ENCODE measurements at places on chromosomes 2 and 18.

GRCh38 chr18:69588301-69588700 is 187.6 kb downstream of the DOK6 start:
- DNase-seq, result no peak

GRCh38 chr18:24189007-24189528 is 50.2 kb downstream of the CABYR start:
- no peak for DNase-seq

DNA sequence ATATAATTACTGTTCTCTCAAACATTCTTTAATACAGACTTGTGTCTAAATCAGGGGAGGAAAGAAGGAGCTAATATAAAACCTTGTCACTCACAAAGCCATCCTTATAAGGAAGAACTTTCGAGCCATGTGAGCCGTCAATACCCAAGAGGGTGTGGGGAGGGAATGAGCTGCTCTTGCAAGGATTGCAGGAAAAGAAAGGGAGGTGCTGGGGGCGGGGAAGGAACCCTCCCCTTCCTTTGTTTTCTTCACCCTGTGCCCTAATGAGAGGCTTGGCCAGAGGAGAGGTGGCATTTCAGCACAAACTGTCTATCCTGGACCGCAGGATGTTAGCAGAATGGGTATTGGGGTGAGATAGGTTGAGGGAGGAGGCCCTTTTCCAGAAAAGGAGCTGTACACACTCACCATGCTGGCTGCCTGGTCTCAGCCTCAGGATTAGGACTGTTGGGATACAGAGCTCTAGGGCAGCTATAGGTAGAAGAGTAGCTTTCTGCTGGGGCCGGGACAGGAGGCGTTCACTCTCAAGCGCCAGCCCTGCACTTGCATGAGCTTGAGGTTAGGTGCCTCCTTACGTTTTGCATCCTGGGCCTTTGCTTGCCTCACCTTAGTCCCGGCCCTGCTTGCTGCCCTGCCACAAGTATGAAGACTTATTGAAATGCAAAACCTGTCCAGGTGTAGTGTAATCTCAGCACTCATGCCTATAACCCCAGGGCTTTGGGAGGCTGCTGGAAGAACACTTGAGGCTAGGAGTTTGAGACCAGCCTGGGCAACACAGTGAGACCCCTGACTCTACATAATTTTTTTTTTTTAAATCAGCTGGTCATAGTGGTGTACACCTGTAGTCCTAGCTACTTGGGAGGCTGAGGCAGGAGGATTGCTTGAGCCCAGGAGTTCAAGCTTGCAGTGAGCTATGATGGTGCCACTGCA is 190.5 kb downstream of the LOXHD1 start:
- DNase-seq, result no peak

- DNase-seq, result no peak
These were observed 192.3 kb downstream of the PMAIP1 start for GRCh38 chr18:60092073-60092472.

DNA sequence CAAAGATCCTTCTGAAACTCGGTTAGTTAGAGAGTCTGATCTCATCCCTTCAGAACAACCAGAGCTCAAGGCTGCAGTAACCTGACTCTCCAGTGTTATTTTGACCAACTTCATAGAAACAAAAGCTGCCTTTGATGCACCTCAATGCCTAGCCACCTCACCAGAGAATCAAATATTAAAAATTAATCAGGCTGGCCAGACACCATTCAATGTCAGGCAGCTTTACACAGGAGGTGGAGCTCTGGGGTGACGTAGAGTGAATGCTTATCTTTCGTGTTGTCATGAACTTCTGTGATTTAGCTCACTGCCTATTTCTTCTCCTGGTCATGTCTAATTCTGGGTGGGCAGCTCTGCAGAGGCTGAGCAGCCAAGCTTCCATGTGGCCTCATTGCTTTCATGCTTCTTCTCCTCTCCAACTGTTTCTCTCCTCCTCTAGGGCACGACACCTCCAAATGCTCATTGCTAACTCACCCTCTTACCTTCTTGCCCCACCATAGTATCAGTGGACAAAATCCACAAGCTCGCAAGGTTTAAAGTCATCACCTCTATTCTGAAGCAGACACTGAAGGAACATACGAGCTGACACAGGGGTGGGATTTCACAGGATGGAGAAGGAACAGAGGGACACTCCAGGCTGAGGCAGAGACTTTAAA is 39.4 kb downstream of the AAK1 start:
- DNase-seq, result no peak

GRCh38 chr18:1039421-1039820 is 134.8 kb downstream of the ADCYAP1 start:
- DNase-seq, result no peak

GRCh38 chr18:46335534-46336101 is 231.4 kb downstream of the HAUS1 start:
- DNase-seq, result no peak

DNA sequence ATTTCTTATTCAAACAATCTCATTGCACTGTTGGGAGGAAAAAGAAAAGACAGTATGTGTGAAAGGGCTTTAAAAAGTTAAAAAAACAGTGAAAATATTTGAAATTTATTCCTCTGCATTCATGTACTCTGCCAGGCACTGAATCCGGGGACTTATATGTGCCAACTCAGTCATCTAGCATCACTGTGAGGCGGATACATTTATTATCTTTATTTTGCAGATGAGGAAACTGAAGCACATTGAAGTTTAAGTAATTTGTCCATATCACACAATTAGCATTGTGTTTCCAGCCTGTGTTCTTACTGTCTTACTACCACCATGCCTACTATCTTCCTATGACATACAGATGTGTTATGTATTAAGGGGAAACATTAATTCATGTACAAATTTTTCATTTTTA is 1.8 kb downstream of the LCLAT1 start:
- DNase-seq, result no peak

- no peak for DNase-seq
These were observed 47.2 kb downstream of the EML6 start for GRCh38 chr2:54770676-54771075.

DNA sequence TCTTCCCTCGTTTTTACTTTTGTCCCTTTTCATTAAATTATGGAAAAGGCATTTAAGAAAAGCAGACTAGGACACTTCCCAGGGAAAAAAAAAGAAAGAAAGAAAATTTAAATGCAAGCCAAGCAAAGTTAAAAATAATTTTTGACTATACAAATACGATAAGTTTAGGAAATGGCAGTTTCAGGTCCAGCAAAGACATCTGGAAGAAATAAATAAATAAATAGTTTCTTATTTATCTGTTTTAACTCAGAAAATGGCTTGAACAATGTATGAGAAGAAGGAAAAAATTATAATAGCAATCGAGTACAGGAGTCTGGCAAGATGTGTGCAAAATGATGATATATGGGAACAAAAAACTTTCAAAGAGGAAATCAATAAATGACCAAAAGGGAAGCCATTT is 114.6 kb upstream of the NCKAP5 start:
- no peak for DNase-seq

- peak; percentile 46 for DNase-seq
These were observed 98.2 kb upstream of the TMEM178A start for GRCh38 chr2:39567507-39567906.

- no peak for DNase-seq
These were observed 61.3 kb downstream of the MRPS9 start for GRCh38 chr2:105099153-105099552.

GRCh38 chr2:233133239-233133638 is 73.1 kb downstream of the INPP5D start:
- DNase-seq, result no peak

DNA sequence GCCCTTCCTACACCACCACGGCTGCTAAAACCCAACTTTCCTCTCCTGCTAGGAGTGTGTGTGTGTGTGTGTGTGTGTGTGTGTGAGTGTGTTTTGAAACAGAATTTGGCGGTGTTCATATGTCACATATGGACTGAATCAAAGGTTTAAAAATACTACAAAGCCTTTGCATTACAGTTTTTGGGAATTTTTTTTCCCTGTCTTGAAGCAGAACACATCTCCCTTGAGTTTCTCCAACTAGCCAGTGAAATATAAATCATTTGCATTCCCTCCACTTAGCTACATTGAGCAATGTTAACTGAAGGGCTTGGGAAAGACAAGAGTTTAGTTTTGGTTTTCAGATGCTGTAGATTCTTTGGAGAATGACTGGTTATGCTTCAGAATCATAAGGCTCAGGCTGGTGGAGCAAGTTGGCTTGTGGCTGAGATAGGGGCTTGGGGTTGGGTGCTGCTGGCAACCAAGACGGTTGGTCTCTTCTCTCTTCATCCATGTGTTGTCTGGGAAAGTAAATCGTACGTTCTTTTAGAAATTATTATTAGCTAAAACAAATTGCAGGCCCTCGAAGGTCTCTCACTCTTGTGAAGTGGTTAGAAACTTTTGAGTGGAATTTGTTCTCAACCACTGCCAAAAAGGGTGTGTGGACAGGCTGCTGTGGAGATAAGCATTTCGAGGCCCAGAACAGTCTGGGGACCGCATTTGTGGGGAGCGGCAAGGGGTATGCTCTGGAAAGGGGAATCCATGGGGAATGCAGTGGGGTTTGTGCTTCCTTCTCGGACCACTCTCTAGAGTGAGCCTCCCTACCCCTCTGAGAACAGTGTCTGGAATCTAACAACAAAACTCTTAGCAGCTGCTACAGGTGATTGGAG is 1.4 kb downstream of the NRP2 start:
- no peak for DNase-seq

DNA sequence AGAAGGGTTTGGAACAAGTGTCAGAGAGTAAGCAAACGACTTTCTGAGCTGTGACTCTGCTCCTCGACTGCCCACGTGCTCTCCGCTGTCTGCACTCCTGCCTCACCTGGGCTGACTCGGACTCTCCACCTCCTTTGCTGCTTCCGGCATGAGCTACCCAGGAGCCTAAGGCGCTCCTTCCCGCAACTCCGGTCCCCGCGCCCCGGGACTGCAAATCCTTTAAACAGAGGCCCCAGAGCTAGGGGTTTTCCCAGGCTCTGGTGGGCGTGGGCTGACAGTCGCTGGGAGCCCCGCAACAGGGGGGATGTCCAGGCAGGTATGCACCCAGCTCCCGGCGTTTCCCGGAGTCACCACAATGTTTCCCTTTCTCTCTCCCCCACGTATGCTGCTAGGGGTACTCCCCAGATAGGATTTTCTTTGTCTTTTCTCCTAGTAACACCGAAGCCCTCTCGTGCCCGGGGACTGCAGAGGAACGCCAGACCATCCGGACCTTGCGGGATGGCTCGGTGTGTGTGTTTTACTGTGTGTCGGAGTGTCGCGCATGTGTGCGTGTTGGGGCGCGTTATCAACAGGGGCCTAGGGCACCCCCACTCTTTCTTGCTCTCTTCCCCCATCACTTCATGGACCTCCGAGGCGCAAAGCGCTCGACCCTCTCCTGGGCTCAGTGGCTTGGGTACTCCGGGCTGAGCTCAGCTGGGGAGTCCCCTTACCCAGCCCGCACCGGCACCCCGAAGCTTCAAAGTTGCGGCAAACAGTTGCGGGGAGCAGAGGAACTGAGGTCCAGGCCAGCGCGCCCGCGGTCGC is 691 bp upstream of the THSD7B start:
- no peak for DNase-seq

GRCh38 chr2:232773815-232774214 is 2.5 kb downstream of the KCNJ13 start:
- DNase-seq, result no peak

- no peak for DNase-seq
These were observed 383.4 kb downstream of the PTPRM start for GRCh38 chr18:7950380-7951136.

Measured in thyroid gland (tissue), 4 donors.